H9 (cell line): ENCODE measurements at places on chromosomes 11 and 22. TPM values are rescaled to one million over a fixed set of nuclear protein-coding genes. Genes with fewer than 3 reads are reported as not detected.
A peak's percentile ranks its signal among the peaks of the same experiment; 100 is the strongest.

GRCh38 chr11:64759131-64759721, 548 bp downstream of the PYGM start:
- DNase-seq, result peak; percentile 29
- no peak overlapping the region for H3K4me3 ChIP-seq
- H3K27ac ChIP-seq, result no peak overlapping the region
- peaks cover 4% of the 10 kb centered on the region; the same call in 1 of the 2 replicates for H3K4me1 ChIP-seq

DNA sequence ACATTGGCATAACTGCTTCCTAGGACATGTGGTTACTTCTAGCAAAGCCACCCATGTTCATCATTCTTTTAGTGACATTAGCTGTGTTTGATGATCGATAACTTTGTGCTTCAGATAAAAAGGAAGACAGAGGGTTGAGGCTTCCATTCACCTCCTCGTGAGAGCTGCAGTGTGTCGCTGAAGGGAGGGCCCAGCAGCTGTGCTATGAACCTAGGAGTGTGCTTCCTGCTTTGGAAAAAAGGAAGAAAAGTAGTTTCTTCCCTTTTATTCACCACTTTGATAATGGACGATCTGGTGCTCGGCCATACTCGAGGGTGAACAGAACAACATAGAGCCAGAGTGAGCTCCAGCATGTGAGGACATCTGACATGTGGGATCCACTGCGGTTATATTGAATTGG, 6.1 kb upstream of the RFPL2 start:
- no peak overlapping the region for H3K27ac ChIP-seq
- H3K4me3 ChIP-seq, result no peak overlapping the region
- no peaks in the 10 kb centered on the region; the same call in 1 of the 2 replicates for H3K27me3 ChIP-seq

DNA sequence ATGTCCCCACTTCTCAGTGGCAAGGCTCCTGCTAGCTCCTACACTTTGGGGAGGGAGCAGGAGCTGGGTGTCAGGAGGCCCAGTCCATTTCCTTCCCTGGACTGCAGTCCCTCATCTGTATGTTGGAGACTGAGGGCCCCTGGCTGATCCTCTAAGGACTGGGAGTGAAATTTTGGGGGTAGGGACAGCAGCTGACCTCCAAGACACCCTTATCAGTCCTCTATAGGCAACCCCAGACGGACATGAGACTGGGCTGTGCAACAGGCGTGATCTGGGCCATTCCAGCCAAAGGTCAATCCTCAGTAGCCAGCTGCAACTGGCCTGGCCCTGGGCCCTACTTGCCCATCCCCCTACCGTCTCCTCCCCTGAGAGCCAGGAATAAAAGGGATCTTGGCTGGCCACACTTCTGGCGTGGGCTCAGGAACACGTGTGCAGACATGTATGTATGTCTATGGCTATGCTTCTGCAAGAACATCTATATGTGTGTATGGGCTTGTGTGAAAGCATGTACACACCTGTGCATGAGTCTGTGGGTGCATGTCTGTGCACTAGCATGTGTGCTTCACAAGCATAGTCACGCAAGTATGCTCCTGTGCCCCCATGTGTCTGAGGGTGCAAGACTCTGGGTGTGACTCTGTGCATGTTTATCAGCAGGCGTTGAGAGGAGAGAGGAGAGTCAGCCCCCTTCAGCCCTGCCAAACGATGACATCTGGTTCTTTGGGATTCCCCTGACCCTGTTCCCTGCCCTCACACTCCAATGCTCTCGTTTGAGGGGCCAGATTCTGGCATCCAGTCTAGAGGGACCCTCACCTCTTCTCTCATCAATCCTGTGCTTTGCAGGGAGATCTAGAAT, 24.6 kb upstream of the DGAT2 start:
- H3K36me3 ChIP-seq, result peaks cover 11% of the 10 kb centered on the region
- no peak for DNase-seq
- H3K27me3 ChIP-seq, result no peaks in the 10 kb centered on the region
- no peak overlapping the region for H3K27ac ChIP-seq

DNA sequence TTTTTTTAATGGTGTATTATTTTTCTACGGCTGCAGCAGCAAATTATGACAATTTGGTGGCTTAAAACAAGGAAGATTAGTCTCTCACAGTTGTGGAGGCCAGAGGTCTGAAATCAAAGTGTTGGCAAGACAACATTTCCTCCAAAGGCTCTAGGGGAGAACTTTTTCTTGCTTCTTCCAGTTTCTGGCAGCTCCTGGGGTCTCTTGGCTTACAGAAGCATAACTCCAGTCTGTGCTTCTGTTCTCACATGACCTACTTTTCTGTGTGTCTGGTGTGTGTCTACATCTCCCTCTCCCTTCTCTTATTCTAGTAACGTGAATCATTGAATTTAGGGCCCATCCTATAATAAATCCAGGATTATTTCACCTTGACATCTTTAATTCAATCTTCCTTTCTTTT, 551.9 kb upstream of the LUZP2 start:
- no peak overlapping the region for H3K27ac ChIP-seq
- no peaks in the 10 kb centered on the region for H3K27me3 ChIP-seq
- no peak overlapping the region for H3K4me3 ChIP-seq
- no peaks in the 10 kb centered on the region for H3K36me3 ChIP-seq

- H3K4me1 ChIP-seq, result no peaks in the 10 kb centered on the region
- no peaks in the 10 kb centered on the region for H3K27me3 ChIP-seq
- DNase-seq, result no peak
- no peak overlapping the region for H3K27ac ChIP-seq
- no peaks in the 10 kb centered on the region for H3K36me3 ChIP-seq
These were observed 80.8 kb downstream of the CACNA1I start for GRCh38 chr22:39651053-39651996.

DNA sequence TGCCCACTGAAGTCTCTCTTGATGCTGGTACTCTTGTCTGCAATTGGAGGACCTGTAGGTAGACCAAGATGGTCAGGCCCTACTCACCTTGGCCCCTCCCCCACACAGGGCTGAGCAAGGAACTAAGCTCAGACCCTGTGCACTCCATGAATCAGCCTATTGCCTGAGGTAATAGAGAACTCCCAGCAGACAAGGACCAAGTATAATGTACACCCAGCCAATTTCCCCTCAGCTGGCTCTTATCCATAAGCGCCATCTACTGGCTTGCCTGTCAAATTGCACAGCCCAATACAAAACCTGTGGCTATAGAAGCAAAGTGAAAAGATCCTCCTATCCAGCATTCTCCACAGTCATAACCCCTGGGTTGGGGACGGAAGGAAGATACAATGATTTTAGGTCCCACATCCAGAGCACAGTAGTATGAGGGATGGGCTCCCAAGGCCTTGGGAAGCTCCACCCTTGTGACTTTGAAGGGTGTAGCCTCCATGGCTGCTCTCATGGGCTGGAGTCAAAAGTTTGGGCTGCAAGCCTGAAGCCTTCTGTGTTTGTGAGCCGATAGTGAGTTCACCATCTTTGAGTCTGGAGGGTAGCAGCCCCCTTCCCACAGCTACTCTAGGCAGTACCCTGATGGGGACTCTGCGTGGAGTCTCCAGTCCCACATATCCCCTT, 56.0 kb downstream of the GLYATL2 start:
- no peak overlapping the region for H3K4me3 ChIP-seq
- no peaks in the 10 kb centered on the region for H3K27me3 ChIP-seq
- no peak overlapping the region for H3K27ac ChIP-seq
- DNase-seq, result peak; percentile 45
- H3K36me3 ChIP-seq, result peaks cover 9% of the 10 kb centered on the region
- H3K4me1 ChIP-seq, result no peaks in the 10 kb centered on the region

DNA sequence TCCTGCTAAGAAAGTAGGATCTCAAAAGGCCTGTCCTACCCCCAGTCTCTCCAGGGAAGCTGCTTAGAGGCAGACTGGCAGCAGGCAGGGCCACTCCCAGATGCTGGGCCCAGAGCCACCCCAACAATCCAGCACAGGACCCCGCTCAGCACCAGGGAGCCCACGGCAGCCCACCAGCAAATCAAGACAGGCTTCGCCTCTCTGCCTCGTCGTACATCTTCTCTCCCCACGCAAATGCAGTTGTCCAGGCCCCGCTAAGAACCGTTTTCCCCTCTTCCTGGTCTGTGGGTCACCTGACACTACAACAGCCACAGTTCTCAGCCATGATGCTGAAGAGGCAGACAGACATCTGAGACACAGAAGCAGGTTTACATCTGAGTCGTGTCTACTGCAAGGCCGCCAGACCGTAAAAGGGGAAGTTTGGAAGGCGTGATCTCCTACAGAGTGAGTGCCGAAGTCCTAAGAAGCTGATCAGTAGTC, 51.1 kb downstream of the IGSF9B start:
- no peak overlapping the region for H3K4me3 ChIP-seq
- no peak for DNase-seq
- no peaks in the 10 kb centered on the region for H3K27me3 ChIP-seq
- peaks cover 61% of the 10 kb centered on the region for H3K36me3 ChIP-seq

- no peaks in the 10 kb centered on the region for H3K36me3 ChIP-seq
- no peak overlapping the region for H3K27ac ChIP-seq
- H3K27me3 ChIP-seq, result no peaks in the 10 kb centered on the region
- peaks cover 3% of the 10 kb centered on the region; the same call in 1 of the 2 replicates for H3K4me1 ChIP-seq
These were observed 84.7 kb downstream of the CASP12 start for GRCh38 chr11:104813532-104813931.

- no peak overlapping the region for H3K27ac ChIP-seq
- DNase-seq, result no peak
- H3K36me3 ChIP-seq, result peaks cover 92% of the 10 kb centered on the region
These were observed 29.7 kb downstream of the NFRKB start for GRCh38 chr11:129865701-129866100.

DNA sequence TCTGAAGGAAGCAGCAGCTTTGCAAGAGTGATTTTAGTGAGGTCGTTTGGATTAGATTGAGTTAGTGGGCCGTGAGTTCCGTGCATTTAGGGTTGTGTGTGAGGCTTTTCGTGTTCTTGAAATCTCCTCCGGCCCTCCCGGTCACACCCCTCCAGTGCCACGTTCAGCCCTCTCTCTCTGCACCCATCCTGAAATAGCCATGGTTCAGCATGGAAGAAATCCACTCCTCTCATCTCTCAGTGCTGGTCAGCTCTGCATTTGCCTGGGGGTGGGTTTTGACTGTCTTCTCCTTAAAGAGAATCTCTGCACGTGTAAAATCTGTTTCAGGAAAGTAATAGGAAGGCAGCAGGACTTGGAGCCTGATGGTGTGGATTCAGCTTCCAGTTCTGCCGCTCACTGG, 19.8 kb downstream of the BARX2 start:
- no peak overlapping the region for H3K4me3 ChIP-seq
- H3K36me3 ChIP-seq, result 0 out of 2 replicates have a peak, but pooled peaks cover 7% of the 10 kb centered on the region
- no peaks in the 10 kb centered on the region for H3K4me1 ChIP-seq
- no peak overlapping the region for H3K27ac ChIP-seq
- DNase-seq, result no peak
- H3K27me3 ChIP-seq, result no peaks in the 10 kb centered on the region

DNA sequence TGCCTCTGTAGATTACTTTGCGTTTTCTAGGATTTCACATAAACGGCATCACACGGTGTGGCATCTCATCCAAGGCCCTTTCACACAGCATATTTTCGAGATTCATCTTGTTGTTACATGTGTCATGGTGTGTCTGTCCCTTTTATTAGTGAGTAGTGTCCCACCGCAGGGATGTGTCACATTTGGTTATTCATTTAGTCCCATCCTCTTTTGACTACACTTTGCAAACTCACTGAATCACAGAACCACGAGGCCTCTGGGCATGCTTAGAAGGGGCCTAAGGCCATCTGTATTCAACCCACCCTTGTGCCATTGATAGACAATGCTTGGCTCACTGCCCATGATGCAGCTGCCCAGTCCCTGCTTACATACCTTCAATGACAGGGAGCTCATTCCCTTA, 4.2 kb upstream of the RAC2 start:
- no peaks in the 10 kb centered on the region for H3K36me3 ChIP-seq
- H3K4me1 ChIP-seq, result no peaks in the 10 kb centered on the region
- no peak for DNase-seq
- H3K4me3 ChIP-seq, result no peak overlapping the region
- no peak overlapping the region for H3K27ac ChIP-seq

DNA sequence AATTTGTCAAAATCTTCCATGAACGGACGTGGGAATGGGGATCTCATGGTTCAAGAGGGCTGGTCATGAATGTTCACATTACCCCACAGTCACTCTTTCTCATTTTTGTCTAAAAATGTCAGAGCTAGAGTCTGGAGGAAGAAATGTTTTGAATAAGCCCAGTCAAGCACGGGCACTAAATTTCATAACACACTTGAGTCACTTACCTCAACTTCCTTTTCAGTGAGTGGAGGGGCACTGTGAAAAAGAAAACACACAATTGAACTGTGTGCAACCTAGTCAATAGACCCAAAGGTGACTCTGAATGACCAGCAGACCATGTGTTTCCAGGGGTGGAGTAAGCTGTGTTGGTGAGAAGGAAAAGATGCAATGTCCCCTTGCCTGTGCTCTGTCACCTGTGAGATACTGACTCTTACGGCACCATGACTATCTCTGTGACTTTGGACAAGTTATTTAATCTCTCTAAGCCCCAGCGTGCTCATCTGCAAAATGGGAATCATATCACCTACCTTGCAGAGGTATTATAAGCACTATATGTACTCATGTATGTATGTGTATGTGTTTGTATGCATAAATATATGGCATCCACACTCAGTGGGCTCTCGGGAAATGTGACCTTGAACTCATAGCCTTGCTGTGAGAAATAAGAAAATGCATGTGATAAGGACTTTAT, 38.2 kb upstream of the LYVE1 start:
- H3K36me3 ChIP-seq, result no peaks in the 10 kb centered on the region
- H3K27ac ChIP-seq, result no peak overlapping the region
- H3K4me1 ChIP-seq, result peaks cover 7% of the 10 kb centered on the region; the same call in 1 of the 2 replicates
- no peak overlapping the region for H3K4me3 ChIP-seq
- no peaks in the 10 kb centered on the region for H3K27me3 ChIP-seq
- DNase-seq, result no peak

GRCh38 chr11:95831198-95831883, 41.0 kb downstream of the CEP57 start:
- H3K27me3 ChIP-seq, result no peaks in the 10 kb centered on the region
- no peak for DNase-seq
- no peak overlapping the region for H3K4me3 ChIP-seq
- H3K36me3 ChIP-seq, result peaks cover 56% of the 10 kb centered on the region
- no peaks in the 10 kb centered on the region for H3K4me1 ChIP-seq
- H3K27ac ChIP-seq, result no peak overlapping the region

MYBPC3 gene
- total RNA-seq, result not detected in 2 replicates

COX8A gene
- total RNA-seq, result 402 and 429 TPM in 2 replicates

ARHGEF12 gene
- 27.0 TPM in 2 replicates for total RNA-seq

MMP8 gene
- not detected in 2 replicates for total RNA-seq

CHADL gene
- total RNA-seq, result 1.3 and 1.6 TPM in 2 replicates

PIH1D2 gene
- total RNA-seq, result 1.1 and 1.4 TPM in 2 replicates

CTSC gene
- 359 TPM in 2 replicates for total RNA-seq

C11orf97 gene
- total RNA-seq, result not detected in 2 replicates

CDKN1C gene
- 15.4 and 17.8 TPM in 2 replicates for total RNA-seq

SHANK2 gene
- 22.1 and 23.8 TPM in 2 replicates for total RNA-seq

KCNC1 gene
- 0.04 TPM in 1 of 2 replicates, not detected in the other for total RNA-seq
